T-helper 22 cell (primary cell): ENCODE measurements at places on chromosomes 5 and 9.

GRCh38 chr9:127865645-127866464, 11.4 kb upstream of the ENG start:
- no peak for DNase-seq

DNA sequence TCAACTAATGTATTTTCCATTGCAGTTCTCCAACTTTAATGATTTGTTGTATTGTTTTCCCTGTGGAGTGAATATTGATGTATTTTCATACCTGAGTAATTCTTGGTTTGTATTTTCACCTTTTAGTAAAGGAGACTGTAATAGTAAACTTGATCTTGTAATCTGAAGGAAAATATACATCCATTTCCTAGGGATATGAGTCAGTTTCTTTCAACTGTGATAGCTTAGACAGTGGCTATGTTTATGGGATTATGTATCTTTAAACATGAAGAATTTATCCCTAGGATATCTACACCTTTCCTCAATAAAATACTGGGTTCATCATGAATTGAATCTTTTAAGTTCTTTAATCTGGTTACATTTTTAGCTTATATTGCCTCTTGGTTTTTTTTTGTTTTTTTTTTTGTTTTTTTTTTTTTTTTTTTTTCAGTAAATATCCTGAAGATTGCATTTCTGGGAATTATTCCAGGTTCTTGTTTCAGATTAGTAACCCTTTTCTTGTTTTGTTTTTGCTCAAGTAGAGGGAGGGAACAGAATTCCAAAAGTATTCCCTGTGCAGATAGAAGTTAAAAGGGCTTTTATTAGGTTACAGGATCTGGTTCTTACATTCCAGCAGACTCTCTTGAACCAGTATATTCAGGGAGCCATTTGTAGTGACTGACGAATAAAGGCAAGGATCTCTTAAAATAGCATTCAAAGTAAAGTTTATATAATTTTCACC, 7.1 kb downstream of the WDR36 start:
- no peak for DNase-seq

GRCh38 chr9:109471475-109472393, 26.4 kb downstream of the PTPN3 start:
- no peak for DNase-seq

DNA sequence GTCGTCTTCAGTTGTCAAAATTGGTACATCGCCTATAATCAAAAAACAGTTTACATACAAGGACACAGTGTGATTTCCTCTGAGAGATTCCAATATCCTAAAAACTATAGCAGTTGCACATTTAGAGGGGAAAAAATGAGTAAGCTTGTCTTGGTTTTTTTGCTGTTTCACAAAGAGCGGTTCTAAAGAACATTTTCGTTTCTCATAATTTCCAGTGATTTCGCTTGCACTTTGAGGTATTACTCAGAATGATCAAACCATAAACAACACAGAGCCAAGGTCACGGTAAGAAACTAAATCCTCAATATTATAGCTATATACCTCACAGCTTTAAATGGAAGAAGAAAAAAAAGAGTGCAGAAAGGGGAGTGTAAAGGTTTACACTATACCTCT, 861 bp downstream of the MTX3 start:
- DNase-seq: no peak

- no peak for DNase-seq
Measured at GRCh38 chr5:18043344-18043743, 409.1 kb downstream of the TAF11L14 start.

DNA sequence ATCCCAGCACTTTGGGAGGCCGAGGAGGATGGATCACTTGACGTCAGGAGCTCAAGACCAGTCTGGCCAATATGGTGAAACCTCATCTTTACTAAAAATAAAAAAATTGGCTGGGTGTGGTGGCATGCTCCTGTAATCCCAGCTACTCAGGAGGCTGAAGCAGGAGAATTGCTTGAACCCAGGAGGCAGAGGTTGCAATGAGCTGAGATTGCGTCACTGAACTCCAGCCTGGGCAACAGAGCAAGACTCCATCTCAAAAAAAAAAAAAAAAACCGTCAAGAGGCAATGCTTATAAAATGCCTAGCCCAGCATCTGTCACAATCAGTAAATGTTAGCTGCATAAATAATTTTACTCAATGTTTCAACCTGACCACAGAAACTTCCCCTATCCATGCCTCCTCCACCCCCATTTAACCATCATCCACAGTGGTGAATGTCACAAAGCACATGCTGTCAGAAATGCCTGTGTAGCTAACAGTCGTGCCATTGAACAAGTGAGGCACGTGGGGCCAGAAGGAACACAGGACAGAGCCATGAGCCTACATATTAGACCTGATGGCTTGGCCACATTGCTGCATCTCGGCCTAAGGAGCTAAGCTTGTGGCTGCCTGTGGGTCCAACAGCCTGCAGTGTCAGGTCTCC, 16.8 kb upstream of the TCOF1 start:
- no peak for DNase-seq

- no peak for DNase-seq
Measured at GRCh38 chr5:66675406-66675805, 79.2 kb downstream of the MAST4 start.

- no peak for DNase-seq
Measured at GRCh38 chr5:14265570-14265969, 122.4 kb downstream of the TRIO start.

DNA sequence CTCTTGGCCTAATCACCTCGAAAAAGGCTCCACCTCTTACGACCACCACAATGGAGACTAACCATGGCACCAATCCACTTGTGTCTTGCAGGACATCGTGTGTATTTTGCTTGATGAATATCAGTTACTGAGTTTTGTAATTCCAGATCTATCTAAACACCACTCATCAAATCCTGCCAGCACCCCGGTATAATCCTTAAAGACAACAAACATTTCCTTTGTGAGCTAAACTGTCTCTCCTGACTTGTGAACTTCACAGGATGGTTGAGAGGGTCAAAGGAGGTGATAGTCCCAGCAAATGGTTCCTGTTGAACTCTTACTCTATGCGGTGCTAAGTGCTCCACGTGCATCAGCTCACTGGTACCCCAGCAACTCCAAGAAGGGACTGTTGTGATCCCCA, 4.0 kb upstream of the TOR1B start:
- no peak for DNase-seq

DNA sequence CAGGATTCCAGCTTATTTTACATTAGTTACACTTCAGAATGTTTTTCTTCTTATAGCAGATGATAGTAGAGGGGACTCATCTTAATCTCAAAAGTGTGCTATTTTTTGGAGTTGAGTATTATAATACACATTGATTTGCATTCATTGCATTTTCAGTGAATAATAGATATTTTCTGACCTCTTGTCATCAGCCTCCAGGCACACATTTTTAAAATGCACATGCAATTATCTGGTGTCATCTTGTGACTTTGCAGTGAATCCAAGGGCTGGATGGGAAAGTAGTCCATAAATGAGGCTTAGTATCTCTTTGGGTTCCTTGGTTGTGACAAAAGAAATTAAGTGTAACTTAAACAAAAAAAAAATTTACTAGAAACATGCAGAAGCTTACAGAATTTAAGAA, 28.1 kb upstream of the POU4F3 start:
- no peak for DNase-seq

DNA sequence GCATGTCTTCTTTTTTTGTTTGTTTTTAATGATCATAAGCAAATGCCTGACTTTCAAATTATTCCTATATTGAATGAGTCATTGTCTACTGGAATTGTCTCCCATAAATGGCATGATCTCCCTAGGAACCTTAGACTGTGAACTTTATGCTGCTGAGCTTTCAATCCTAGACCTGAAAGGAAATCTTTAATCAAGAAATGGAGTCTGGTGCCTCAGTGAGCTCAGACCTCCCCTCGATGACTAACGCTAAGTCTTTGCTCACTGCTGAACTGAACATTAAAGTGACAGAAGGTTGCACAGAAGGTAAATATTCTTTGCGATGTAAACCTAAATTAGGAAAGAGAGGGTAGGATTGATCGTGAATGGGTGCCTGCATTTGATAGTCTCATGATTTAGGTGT, 745.2 kb upstream of the WWC1 start:
- no peak for DNase-seq

GRCh38 chr9:91065231-91066041, 263.8 kb downstream of the SYK start:
- DNase-seq: no peak

DNA sequence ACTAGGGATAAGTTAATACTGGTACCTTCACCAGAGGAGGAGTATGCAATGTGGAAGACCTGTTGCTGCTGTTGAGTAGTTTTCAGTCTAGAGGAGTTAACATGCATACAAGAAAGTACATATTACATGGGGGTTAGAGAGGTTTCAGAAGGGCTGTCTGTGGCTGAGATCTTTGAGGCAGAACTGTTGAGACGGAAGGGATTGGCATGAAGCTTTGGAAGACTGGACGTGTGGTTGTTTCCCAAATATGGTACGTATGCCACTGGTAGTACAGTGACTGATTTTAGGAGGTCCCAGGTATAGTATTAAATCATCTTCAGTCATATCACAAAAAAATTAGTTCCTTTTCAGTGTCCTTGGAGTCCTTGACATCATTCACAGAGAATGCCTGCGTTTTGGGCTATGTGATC, 17.6 kb downstream of the TNFAIP8 start:
- no peak for DNase-seq

DNA sequence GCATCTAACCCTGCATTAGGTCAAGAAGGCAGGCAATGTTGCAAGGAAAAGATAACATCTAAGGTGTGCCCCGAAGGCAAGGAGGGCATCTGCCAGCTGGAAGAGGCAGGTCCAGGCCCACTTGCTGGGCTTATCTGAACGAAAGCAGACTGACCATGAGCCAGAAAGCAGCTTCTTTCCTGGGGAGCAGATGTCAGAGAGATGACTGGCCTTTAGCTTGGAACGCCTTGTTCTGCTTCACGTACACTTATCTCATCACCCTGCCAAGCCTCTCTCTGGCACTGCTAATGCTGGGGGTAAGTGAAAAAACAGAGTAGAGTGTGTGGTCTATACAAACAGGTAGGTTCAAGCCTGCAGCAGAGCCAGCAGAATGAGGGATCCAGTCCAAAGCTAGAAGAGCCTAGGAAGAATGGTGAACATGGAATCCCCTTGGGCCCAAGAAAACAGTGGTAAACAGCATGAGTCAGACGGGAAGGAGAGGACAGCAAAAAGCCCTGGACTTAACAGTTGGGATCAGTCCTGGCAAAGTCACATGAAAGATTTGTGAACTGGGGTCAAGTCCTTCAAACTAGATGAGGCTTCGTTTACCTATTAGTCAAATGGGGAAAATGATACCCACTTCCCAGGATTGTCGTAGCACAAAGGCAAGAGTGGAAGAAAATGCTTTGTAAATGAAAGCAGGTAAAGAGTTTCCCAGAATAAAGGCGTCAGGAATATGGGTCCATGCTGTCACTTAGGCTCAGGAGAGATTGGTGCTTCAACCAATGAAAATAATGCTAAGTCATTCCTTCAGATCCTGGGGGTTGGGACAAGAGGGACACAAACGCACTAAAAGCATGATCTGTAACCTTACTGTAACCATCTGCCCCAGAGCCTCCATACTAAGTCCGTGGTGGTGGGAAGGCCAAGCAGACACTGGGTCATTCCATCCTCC, 200.9 kb downstream of the SLIT3 start:
- DNase-seq: no peak

DNA sequence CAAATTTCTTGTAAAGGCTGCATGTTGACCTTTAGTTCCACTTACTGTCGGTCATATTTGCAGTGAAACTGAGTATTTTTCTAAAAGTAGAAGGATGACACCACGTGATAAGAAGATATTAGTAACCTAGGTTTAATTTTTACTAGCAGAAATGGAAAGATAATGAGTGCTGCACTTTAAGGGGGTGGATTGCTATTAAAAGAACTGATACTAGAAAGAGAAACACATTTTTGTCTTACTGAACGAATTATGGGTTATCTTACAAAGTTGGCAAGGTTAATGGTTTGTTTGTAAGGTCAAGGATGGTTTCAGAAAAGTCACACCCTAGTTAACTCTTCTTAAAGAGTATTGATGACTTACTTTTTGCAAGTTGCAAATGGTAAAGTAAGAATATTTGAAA, 2.4 kb downstream of the MACIR start:
- DNase-seq: no peak

DNA sequence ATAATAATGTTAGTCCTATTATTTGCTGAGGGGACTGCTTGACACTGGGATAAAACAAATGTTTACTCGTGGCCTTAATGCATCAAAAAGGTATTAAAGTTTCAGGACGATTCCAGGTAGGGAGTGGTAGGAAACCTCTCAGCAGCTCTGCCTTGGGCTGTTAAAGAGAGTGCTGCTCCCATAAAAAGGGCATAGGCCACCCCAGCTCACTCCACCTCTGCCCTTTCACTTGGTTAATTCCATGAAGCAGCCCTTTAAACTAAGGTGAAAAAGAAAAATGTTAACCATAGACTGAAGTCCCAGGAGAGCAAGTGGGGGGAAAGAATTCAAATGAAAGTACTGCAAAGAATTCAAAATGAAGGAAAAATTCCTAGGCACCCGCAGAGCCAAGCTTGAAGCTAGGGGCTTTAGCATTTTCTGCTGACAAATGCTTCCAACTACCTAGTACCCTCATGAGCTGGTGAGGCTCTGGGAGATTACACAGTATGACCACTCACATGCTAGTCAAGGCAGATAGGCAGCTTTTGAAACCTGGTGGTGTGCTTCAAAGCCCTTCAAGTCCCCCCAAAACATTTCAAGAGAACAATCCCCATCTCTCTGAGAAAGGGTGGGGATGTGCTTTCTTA, 8.5 kb downstream of the KLF9 start:
- no peak for DNase-seq

- DNase-seq: no peak
Measured at GRCh38 chr9:134167530-134167931, 3.2 kb upstream of the RNU6ATAC start.

DNA sequence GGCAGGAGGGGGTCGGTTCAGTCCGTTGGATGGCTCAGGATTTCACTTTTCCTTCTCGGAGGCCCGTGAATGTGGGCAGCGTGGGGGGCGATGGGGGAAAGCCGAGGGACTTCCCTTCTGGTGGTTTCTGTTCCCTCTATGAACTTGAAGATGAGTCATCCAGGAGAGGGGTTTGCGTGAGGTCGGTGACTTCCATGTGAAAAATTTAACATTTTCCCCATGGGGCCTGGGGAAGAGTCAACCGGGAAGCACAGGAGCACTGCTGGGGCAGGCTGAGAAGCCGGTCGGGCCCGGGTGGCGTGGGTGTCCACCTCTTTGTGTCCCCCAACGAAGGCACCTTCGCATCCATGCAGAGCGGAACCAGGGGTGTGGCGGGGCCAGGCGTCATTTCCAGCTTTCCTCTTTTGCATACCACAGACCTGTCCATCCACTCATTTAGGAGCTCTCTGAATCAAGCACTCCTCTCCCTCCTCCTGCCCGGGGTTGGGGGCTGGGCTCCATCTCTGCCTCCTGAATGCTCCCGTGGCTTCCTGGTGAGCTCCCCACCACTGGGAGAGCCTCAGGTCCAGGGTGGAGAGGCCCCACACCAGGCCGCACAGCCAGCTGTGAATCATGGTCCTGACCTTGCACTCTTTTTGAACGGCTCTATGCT, 68.4 kb downstream of the ANKRD33B start:
- DNase-seq: no peak

GRCh38 chr9:136667940-136668760, 5.4 kb downstream of the EGFL7 start:
- no peak for DNase-seq

GRCh38 chr9:97557606-97558095, 56.2 kb downstream of the TMOD1 start:
- DNase-seq: no peak
